Naive thymus-derived CD4-positive, alpha-beta T cell (primary cell): ENCODE measurements at places on chromosomes 2 and 18. TPM values are rescaled to one million over a fixed set of nuclear protein-coding genes. Genes with fewer than 3 reads are reported as not detected.

Gene CABYR
- total RNA-seq = 0.65 and 1.2 TPM in 2 replicates

GRCh38 chr2:68854476-68854875 is 16.7 kb downstream of the BMP10 start:
- DNase-seq = no peak

Gene NRP2
- 3.3 TPM for total RNA-seq

GRCh38 chr18:36340246-36340645 is 42.7 kb downstream of the FHOD3 start:
- no peak for DNase-seq

DNA sequence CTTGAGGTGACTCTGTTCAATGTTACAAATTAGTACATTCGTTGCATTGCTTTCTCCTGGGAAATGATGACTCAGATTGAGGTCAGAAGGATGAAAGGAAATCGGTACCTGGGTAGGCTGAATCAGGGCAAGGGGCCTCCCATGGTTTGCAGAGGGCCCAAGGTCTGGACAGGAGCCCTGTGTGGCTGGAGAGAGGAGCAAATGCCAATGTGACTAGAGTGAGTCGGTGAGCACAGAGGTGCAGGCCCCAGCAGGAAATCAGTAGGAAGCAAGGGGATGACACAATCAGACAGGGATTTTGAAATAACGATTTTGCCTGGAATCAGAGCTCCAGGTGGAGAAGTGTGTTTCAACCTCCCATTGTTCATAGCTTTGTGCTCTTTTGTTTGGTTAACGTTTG is 118.9 kb downstream of the CCDC102B start:
- DNase-seq = no peak

GRCh38 chr2:215811409-215812345 is 201.7 kb downstream of the MREG start:
- no peak for DNase-seq

Gene CAPN10
- total RNA-seq = 74.8 TPM

Gene RGPD4
- 0.05 TPM in 1 of 2 replicates, not detected in the other for total RNA-seq

- no peak for DNase-seq
Measured at GRCh38 chr2:98505971-98506664, 61.5 kb downstream of the INPP4A start.

DNA sequence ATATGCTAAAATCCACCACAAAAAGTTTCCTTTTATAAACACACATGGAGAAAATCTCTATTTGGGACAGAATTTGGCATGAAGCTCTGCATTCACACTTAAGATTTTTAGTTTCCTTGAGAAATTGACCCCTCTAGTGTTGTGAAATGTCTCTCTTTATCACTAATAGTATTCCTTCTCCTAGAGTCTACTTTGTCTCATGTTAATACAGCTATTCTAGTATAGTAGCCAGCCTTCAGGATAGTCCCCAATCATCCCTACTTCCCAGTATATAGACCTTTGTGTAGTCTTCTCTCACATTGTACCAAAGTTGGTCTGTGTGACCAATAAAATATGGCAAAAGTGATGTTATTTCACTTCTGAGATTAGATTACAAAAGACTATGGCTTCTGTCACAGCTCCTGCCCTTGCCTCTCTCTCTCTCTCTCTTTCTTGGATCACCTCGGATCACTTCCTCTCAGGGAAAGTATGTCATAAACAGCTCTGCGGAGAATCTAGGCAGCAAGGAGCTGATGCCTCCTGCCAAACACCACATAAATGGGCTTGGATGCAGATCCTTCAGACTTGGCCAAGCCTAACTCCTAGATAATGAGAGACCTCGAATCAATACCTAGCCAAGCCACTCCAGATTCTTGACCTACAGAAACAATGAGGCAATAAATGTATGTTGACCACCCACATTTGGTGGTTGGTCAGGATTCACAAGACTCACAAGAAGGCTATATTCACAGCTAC is 59.7 kb upstream of the NABP1 start:
- DNase-seq = no peak

DNA sequence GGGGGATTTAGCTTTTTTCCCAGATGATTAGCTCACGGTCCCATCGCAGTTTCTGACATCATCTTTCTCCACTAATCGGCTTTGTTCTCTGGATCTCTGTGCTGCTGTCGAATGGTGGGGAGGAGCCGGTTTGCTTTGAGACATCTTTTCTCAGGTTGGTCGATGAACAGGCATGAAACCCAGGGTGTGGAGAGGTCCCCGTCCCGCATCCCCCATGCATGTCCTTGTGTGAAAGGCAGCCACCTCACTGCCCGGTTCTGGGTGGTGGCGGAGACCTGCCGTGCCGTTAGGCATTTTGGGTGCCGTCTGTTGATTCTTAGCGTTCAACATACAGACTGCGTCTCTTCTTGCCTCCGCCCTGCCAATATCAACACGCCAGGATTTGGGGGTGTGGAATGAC is 57.8 kb downstream of the CTDP1 start:
- no peak for DNase-seq

Gene CDH20
- 0.44 TPM for total RNA-seq

Gene CAPN14
- 0.59 TPM for total RNA-seq

GRCh38 chr2:134238371-134238770 is 15.5 kb upstream of the MGAT5 start:
- DNase-seq = no peak

Gene CFAP65
- total RNA-seq = not detected

GRCh38 chr2:74824679-74825078 is 9.2 kb upstream of the HK2 start:
- no peak for DNase-seq

Gene LHCGR
- not detected in 2 replicates for total RNA-seq
